Fibroblast of lung (primary cell): ENCODE measurements at places on chromosomes 7 and 10. TPM values are rescaled to one million over a fixed set of nuclear protein-coding genes. Genes with fewer than 3 reads are reported as not detected.

GRCh38 chr7:148987751-148988512 lies 40.4 kb downstream of the PDIA4 start:
- peak overlapping the region; percentile 56 for H3K4me3 ChIP-seq
- H3K27me3 ChIP-seq: no peaks in the 10 kb centered on the region
- H3K27ac ChIP-seq: peak overlapping the region; percentile 71

DNA sequence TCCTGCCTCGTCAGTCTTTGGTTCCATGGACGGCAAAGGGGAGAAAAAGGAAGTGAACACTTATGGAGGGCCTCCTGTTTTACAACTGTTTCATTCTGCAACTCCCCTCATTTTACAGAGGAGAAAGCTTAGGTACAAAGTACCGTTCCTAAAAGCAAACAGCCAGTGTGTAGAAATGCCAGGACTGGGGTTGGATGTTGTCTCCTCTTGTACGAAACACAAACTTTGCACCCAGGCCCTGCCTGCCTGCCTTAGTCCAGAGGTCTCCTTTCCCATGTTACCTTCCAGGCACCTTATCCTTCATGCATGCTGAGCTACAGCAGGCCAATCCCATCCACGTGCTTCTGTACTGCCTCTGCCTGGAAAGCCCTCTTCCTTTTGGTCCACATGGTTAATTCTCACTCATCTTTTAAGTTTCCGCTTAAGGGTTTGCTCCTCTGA lies 86.0 kb downstream of the ICA1 start:
- H3K4me1 ChIP-seq: no peaks in the 10 kb centered on the region
- DNase-seq: no peak
- no peaks in the 10 kb centered on the region for H3K36me3 ChIP-seq
- no peak overlapping the region for H3K4me3 ChIP-seq
- H3K27me3 ChIP-seq: no peaks in the 10 kb centered on the region
- H3K27ac ChIP-seq: no peak overlapping the region

- no peaks in the 10 kb centered on the region for H3K36me3 ChIP-seq
- H3K27ac ChIP-seq: no peak overlapping the region
- H3K27me3 ChIP-seq: no peaks in the 10 kb centered on the region
Measured at GRCh38 chr10:113691381-113691780, 11.7 kb downstream of the CASP7 start.

DNA sequence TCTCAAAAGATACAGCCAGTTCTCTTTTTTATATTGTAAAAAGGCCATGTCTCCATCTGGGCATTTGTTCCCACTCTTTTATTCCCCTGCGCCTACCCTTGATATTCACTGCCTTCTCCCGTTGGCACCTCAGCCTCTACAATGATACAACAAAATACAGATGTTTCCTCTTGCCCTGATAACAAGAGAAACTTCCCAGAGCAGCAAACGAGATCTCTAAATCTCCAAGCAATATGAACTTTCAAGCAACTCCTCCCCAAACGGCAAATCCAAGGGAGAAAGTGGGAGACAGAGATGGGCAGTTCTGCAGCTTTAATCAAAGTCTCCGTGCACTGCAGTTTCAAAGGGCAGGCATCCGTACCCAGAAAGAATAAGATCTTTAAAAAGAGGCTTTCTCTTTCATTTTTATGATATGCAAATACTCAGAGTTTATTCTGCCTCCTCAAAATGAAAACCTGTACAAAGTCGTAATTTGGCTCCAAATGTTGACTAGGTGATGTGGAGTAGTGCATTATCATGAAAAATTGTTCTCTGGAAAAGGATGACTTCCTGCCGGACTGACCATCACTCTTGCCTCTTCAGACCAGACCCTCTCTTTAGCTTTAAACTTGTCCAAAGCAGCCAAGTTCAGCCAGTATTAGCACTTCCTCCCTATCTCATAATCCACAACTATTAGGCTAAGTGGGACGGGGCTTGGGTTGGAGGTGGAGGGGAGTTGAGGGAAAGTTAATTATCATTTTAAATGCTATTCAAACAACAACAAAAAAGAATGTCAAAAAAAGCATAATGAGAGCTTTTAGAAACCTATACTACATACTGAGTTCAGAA lies 682 bp downstream of the HGF start:
- H3K27ac ChIP-seq: peak overlapping the region; percentile 49
- H3K4me1 ChIP-seq: peaks cover 9% of the 10 kb centered on the region
- peak overlapping the region; percentile 65 for H3K4me3 ChIP-seq
- H3K36me3 ChIP-seq: no peaks in the 10 kb centered on the region
- no peaks in the 10 kb centered on the region for H3K27me3 ChIP-seq

GRCh38 chr7:100720279-100720670 lies at the start of gene EPO:
Gene EPO (plus strand): TSS chr7:100720468. CDS start chr7:100720981, 513 bp downstream.
- H3K27me3 ChIP-seq: peaks cover 41% of the 10 kb centered on the region
- H3K36me3 ChIP-seq: no peaks in the 10 kb centered on the region
- H3K4me3 ChIP-seq: no peak within 1 kb of the TSS
- no peak within 1 kb of the TSS for H3K27ac ChIP-seq

DNA sequence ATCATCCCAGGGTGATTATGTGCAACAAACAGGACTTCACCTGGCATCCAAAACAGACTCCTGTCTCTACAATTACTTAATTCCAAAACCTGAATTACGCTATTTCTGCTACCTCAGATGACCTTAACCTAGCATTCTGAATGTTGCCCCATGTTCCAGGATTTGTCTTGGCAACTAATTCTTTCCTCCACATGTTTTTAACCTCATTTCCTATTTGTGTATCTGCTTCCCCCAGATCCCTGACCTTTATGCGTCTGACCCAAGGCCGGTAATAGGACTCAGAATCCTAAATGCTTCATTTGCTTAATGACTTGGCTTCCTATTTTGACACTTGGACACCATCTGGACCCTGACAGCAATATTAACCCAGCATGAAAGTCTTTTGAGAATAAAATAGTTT lies 8.7 kb upstream of the ING3 start:
- no peaks in the 10 kb centered on the region for H3K4me1 ChIP-seq
- H3K36me3 ChIP-seq: no peaks in the 10 kb centered on the region
- no peak overlapping the region for H3K27ac ChIP-seq
- DNase-seq: no peak
- H3K4me3 ChIP-seq: no peak overlapping the region
- H3K27me3 ChIP-seq: no peaks in the 10 kb centered on the region

- H3K36me3 ChIP-seq: no peaks in the 10 kb centered on the region
- no peaks in the 10 kb centered on the region for H3K27me3 ChIP-seq
- H3K4me1 ChIP-seq: peaks cover 6% of the 10 kb centered on the region
- no peak overlapping the region for H3K4me3 ChIP-seq
- DNase-seq: peak; percentile 88
- H3K27ac ChIP-seq: peak overlapping the region; percentile 42
Measured at GRCh38 chr7:90816511-90817142, 220.5 kb downstream of the CDK14 start.

DNA sequence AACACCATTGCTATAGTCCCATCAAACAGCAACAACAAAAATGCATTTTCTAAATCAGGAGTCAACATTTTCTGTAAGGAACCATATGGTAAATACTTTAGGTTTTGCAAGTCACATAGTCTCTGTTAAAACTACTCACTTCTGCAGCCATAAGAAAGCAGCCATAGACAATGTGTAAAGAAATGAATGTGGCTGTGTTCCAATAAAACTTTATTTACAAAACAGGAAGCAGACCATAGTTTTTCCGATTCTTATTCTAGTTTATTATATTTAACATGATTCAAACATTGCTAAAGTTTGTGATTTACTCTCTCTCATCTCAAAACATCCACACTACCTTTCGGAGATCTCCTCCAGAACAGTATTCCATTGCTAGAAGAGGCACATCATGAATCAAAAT lies 6.9 kb downstream of the CHUK start:
- no peak for DNase-seq
- H3K36me3 ChIP-seq: peaks cover 6% of the 10 kb centered on the region
- H3K4me1 ChIP-seq: no peaks in the 10 kb centered on the region
- no peaks in the 10 kb centered on the region for H3K27me3 ChIP-seq
- H3K27ac ChIP-seq: no peak overlapping the region

- H3K4me1 ChIP-seq: peaks cover 7% of the 10 kb centered on the region
- peak overlapping the region; percentile 67 for H3K4me3 ChIP-seq
- no peaks in the 10 kb centered on the region for H3K27me3 ChIP-seq
- DNase-seq: no peak
- H3K36me3 ChIP-seq: no peaks in the 10 kb centered on the region
Measured at GRCh38 chr10:44958898-44959246, 730 bp upstream of the RASSF4 start.

DNA sequence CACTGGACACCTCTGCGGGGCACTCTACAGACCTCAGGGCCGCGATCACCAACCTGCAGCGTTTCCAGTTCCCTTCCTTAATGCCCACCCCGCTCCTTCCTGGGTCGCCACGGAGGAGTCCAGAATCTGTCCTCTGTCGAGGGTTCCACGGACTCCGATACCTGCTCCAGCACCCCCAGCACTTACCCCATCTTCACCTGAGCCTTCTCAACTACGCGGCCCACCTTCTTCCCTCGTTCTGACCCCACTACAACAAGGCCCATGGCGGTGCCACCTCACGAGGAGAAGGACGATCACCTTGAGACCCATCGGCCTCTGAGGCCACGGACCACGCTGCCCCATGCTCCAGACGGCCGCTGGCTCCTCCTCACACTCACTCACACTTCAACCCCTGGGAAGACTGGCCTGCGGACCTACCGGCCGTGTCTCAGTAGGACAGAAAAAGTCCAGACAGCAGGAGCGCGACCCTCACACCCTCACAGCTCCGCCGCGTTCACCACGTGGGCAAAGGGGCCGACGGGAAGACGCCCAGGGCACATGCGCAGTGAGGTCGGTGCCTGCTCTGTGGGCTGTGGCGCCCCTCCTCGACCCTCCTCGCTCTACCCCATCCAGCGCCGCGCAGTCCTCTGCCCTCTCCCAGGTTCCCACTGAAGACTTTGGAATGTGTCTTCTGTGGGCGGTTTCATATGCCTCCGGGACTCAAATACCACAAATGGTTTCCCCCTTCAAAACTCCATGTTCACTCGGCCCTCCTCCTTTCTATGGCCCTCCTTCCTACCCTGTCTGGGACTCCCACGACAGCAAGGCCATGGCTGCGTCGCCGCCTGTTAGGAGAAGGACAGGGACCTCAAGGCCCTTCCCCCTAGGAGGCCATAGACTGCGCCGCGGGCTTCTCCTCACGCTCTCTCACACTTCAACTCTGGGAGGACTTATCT lies 193.9 kb upstream of the PHF14 start:
- H3K27ac ChIP-seq: no peak overlapping the region
- no peaks in the 10 kb centered on the region for H3K36me3 ChIP-seq
- H3K27me3 ChIP-seq: no peaks in the 10 kb centered on the region
- DNase-seq: no peak
- H3K4me1 ChIP-seq: no peaks in the 10 kb centered on the region

DNA sequence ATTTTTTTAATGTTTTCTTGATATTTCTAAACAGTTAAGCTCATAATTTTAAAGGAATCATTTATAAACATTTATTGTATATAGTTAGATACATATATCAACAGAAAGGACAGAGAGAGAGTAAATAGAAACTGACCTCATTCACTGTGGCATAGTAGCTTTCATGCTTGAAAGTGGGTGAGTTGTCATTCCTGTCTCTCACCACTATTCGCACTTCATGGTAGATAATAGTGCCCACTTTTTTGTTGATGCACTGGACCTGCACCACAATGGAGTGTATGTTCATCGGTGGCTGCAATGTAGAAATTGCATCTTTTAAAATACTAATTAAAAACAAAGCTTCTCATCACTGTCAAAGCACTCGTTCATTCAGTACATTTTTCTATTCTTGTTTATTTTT lies 432.0 kb downstream of the PCDH15 start:
- no peak overlapping the region for H3K4me3 ChIP-seq
- no peak overlapping the region for H3K27ac ChIP-seq
- no peaks in the 10 kb centered on the region for H3K36me3 ChIP-seq
- H3K4me1 ChIP-seq: no peaks in the 10 kb centered on the region
- no peaks in the 10 kb centered on the region for H3K27me3 ChIP-seq

Gene TRPV5
- not detected in 2 replicates for total RNA-seq

Gene GPR158
- under 0.01 and 0.33 TPM in 2 replicates for total RNA-seq
